ENCODE measurements at places on chromosomes 11 and 22.

- DNase-seq, result no peak
Measured at GRCh38 chr11:63491240-63491587, 247 bp upstream of the PLAAT5 start.

GRCh38 chr11:102470251-102470650 is 17.7 kb upstream of the TMEM123 start:
- DNase-seq, result no peak

- DNase-seq, result no peak
Measured at GRCh38 chr11:99911116-99911515, 776.0 kb upstream of the ARHGAP42 start.

DNA sequence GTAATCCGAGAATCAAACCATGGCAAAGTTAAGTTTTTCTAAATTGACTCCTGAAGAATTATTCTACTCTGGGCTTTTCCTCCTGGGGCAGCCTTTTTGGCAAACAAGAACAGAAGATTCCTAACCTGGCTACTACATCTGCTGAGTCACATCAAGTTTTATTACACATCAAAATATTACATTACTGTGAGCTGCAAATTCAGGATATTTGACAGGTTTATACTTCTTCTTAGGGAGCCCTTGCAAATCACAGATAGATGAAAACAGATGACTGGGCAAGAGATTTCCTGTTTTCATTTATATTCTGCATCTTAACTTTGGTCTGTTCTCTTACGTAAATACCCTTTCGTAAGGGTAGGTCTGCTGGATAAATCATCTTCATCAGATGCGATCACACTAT is 23.6 kb downstream of the XRRA1 start:
- DNase-seq, result no peak

GRCh38 chr11:57645689-57646085 is 4.0 kb downstream of the YPEL4 start:
- no peak for DNase-seq

- DNase-seq, result no peak
Measured at GRCh38 chr11:116840224-116840745, 2.9 kb upstream of the APOA1 start.

DNA sequence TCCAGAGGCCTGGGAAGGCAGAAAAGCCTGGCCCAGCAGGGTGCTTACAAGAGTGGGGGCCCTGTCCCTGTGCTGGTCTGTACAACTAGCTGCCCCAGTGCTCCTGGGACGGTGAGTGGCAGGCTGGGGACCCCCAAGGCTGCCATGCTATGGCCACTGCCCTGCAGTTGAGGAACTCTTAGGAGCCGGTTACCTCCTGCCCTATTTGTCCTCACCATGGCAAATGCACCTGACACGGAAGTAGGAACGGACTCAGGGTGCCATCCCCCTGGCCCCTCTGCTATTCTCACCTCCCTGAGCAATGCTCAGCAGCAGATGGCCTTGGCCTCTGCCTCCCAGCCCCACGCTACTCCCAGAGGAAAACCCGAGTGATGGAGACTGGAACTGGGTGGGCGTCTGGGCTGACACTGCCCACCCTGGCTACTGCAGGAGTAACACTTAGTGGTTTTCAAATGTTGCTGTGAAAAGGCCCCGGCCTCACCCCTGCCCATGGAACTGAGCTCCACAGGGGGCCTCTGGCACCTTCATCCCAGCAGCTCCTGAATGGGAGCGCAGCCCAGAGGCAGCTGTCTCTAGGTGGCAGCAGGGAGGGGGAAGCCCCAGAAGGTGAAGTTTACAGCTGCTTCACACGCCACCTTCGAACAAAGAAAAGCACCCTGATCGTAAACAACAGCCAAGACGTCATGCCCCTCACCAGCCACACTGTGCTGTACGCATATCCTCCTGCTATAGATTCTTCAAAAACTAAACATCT is 105.3 kb downstream of the CTTN start:
- DNase-seq, result no peak

GRCh38 chr11:46555267-46556054 is 38.4 kb downstream of the AMBRA1 start:
- no peak for DNase-seq

- DNase-seq, result no peak
Measured at GRCh38 chr11:36441610-36442208, 68.4 kb downstream of the TRAF6 start.

GRCh38 chr11:72759468-72759985 is 7.3 kb upstream of the ARAP1 start:
- DNase-seq, result no peak

DNA sequence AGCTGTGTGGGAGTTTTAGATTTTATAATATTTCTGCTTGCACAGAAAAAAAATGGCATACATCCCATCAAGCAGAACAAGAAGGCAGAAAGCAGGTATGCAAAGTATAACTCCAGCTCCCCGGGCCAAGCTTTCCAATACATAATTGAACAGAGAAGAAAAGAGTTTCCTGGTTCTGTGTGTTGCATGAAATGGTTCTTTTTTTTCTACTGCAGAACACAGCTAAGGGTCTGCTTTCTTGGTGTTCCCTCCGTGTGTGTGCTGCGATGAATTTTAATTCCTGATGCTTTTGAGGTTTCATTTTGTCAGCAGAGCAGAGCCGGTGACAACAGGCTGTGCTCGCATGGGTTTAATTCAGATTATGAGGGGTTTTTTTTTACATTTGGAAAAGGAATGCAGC is 70.7 kb upstream of the TTC12 start:
- no peak for DNase-seq

DNA sequence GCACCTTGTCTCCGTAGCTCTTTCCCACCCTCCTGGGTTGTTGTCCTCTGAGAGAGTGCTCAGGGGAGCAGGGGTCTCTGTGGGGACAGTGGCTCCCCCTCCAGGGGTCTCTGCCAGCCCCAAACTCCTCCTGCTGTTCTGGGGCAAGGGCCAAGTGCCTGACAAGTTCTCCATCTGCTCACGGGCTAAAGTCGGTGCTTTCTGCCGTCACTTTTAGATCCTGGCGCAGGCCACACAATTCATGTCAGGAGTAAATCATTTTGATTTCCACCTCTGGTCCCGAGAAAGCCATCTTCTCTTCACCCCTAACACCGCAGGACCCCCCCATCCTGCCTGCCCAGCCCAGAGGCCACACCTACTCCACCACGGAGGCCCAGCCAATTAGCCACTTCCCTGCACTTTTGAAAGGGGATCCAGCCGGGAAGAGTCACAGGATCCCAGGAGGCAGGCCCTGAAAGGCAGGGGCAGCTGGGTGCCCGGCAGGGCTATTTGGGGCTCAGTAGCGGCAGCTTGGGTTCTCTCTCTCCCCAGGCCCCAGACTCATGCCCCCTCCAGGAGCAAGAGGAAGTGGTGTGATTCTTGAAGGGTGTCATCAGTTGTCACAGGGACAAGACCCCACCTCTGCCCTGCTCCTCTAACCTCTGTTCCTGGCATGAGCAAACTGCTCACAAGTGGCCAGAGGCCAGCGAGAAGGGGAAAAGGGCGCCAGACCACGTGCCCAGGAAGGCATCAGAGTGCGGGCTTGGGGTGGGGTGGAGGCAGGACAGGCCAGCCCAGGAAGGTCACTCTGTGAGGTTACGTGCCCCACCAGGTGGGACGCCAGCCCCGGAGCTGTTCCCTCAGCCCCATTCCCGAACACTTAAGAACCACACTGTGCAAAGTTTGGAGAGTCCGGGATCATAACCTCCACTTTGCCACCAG is 1.3 kb downstream of the MACROD1 start:
- DNase-seq, result no peak

DNA sequence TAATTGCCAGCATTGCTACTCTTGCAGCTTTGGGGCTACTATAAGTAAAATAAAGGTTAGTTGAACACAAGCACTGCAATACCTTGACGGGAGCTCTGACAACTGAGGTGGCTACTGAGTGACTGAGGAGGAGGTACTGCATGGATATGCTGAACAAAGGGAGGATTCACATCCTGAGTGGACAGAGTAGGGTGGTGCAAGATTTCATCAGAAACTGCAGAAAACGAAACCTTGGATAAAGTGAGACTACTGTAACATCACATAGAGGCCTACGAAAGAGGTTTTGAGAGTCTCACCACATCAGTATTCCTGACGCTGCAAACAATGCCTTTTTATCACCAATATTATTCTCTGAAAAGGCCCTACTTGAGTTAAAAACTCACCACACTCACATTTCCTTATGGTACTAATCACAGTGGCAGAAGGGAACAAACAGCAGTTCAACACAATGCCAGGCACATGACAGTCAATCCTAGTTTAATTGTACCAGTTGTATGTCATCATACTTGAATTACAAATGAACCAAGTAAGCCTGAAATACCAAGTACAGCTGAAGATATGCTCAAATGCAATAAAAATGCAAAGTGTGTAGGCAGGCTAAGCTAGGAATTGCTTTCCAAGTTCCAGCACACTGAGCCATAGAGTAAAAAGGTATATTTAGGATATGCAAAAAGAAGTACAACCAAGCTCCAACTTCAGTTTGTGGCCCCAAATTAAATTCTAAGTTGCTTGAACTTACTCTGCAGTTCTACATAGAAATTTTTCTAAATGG is 4.0 kb upstream of the GPR83 start:
- DNase-seq, result no peak

GRCh38 chr22:11253000-11253511 is 4274.9 kb upstream of the OR11H1 start:
- DNase-seq, result no peak

GRCh38 chr11:109061394-109061793 is 360.6 kb upstream of the C11orf87 start:
- DNase-seq, result no peak

- no peak for DNase-seq
Measured at GRCh38 chr11:45568049-45568448, 97.4 kb downstream of the CHST1 start.

GRCh38 chr11:2549080-2549479 is 104.3 kb downstream of the KCNQ1 start:
- no peak for DNase-seq

DNA sequence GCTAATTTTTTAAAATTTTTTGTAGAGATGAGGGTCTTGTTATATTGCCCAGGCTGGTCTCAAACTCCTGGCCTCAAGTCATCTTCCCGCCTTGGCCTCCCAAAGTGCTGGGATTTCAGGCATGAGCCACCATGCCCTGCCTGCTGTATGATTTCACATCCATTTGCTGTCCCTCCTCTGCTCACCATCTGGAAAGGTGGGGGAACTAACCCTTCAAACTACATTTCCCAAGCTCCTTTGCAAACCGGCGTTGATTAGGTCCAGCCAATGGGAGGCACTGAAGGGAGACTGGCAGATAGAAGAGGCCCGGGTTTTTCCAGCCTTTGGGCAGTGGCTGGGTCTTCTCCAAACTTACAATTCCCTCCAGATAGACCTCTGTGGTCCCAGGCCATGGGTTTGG is 19.3 kb downstream of the RFPL1 start:
- no peak for DNase-seq

- no peak for DNase-seq
Measured at GRCh38 chr11:110491577-110492320, 62.0 kb downstream of the FDX1 start.

GRCh38 chr11:78855116-78855515 is 280.5 kb upstream of the NARS2 start:
- DNase-seq, result no peak

- DNase-seq, result no peak
Measured at GRCh38 chr22:30291058-30291892, 2.0 kb upstream of the CASTOR1 start.

DNA sequence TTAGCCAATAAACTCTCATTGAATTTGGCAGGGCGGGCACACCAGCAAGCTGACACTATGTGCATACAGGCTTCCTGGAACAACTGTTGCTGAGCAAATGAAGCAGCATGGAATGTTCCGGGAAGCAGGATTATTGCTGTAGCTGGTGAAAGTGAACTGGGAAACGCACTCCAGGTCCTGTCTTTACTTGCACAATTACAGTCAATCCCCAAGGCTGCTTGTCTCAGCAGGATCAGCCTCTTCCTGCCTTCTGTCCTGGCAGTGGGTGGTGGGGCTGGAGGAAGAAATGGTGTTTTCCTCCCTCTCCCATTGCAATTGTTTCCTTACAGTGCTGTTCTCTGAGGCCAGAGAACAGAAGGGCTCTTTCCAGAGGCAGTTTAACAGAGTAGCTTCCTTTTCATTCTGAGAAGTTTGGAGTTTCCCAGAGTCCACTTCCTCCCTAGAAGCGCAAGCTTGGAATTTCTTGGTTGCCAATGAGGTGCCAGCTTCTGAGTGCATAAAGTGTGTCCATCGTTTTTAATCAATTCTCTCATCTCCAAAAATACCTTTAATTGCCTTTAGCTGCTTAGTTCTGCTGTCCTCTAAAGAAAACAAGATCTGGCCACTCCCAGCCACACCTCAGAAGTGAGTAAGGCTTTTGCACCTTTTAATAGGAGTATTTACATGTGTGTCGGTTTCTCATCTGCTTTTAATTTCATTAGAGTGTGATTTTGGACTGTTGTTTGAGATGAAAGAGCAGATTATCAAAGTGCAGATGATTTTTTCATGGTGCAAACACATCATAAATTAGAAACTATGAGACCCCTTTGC is 19.9 kb downstream of the CD44 start:
- DNase-seq, result no peak

- no peak for DNase-seq
Measured at GRCh38 chr22:35705141-35705540, 12.5 kb upstream of the APOL5 start.

DNA sequence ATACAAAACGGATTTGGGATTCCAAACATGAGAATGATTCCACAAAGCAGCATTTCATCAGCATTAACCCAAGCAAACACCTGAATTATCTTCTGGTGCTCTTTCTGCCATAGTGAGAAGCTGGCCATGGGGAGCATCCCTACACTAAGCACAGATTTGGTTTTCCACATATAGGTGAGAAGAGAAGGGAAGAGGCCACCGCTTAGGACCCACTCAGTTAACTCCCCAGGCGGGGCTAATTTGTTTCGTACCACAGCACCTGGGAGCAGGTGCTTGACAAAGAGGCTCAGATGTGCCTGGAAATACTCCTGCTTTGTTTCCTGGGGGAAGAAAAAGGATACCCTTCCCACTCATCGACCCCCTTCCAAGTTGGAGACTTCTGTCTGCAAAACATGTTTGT is 64.2 kb downstream of the RAB30 start:
- no peak for DNase-seq

- DNase-seq, result no peak
Measured at GRCh38 chr11:63560506-63561180, 2.5 kb downstream of the PLAAT2 start.
